ENCODE measurements at places on chromosomes 2 and 18.

- no peak for DNase-seq
Observed at GRCh38 chr2:29129586-29130281, 14.5 kb downstream of the CLIP4 start.

DNA sequence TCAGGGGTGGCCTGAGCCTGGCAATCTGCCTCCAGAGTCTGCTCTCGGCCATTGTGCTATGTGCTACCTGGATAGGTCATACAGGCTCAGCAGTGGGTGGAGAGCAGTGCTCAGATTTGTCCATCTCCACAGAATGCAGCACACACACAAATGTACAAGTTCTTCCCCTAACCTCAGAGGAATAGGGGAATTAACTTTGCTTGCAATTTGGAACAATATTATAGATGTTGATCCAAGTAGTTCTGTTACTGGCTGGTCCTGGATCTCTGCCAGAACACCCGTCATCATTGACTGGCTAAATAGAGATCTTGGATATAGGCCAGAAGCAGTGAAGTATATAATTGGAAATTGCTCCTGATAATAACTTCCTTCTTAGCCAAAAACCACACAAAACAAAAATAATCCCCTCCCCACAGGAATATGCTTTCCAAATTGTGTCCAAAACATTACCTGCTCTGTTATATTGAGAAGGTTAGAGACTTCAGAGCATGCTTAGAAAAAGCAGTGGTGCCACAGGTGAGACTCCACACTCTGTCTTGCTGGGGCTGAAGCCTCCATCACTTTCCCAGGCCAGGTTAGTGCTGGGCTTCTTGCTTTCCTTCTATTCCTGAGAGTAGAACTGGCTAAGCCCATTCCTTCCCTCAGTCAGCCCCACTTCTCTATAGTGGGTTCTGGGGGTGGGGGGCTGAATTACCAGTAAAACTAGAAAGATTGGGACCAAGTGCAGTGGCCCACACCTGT, 38.8 kb downstream of the NCAPH start:
- DNase-seq, result peak; percentile 63

- DNase-seq, result no peak
Observed at GRCh38 chr2:4873876-4874593, 818.1 kb upstream of the SOX11 start.

DNA sequence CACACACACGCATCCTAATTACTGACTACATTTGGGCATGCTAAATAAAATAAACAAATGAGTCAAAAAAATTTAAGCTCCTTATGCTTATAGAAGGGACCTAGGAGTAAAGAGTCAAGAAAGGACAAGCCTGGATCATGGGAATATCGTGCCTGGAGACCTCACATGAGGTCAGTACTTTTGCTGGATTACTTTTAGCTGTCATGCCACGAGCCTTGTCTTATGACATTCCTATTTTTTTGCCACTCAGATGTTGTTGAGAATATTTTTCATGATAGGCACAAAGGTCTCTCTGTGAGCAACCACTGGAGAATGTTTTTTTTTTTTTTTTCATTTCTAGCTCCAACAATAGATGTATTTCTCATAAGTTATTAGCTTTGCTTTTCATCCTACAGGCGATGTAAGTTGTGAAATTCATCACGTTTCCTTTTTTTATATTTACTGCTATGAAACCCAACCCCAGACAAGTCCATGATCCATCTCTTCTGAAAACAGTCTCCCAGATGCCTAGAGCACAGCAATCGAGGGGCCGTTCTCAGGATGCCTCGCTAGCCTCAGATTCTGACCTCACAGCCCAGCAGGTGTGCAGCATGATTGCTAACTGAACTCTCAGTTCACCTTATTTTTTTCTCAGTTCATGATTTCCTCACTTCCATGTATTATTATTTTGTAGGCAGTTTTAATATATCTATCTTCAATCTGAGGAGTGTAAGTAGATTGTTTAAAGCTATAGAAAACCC, 464.5 kb downstream of the IRS1 start:
- no peak for DNase-seq

- DNase-seq, result no peak
Observed at GRCh38 chr18:73653251-73653650, 494.4 kb downstream of the FBXO15 start.

DNA sequence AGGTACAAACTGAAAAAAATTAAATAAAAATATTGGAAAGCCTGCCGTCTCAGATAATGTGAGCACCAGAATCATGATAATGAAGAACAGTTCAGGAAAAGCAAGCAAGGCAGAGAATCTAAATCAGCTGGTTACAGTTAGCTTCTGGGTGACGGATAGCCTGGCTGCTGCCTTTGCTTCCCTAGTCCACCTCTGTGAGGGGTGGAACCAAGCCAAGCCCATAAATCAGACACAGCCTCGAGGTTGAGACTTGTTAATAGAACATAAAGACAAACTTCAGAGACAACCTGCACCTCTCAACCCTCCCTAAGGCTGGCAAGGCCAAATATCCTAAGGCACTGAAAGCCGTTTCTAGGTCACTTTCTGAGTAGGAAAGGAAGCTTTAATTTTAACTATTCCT, 334.7 kb upstream of the SLC39A10 start:
- no peak for DNase-seq

- no peak for DNase-seq
Observed at GRCh38 chr2:100286318-100286717, 36.0 kb downstream of the LONRF2 start.

DNA sequence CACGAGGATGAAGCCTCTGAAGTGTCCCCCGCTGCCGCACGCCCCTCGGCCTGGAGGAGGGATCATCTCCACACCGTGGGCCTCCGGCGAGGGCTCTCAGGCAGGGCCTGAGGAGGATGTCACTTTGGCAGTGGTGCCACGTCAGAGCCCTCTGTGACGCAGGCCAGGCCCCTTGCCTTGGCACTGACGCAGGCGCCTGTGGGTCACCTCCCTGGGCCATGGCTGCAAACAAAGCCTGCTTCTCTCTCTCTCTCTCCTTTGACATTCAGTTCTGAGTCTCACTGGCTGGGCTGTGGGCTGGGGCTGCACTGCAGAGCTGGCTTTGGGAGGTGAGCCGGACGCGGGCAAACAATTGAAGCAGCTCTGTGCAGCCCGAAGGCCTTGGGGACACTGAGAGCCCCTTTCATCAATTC, 273.7 kb downstream of the TWIST2 start:
- DNase-seq, result no peak

- no peak for DNase-seq
Observed at GRCh38 chr2:138321458-138321857, 180.1 kb upstream of the SPOPL start.

DNA sequence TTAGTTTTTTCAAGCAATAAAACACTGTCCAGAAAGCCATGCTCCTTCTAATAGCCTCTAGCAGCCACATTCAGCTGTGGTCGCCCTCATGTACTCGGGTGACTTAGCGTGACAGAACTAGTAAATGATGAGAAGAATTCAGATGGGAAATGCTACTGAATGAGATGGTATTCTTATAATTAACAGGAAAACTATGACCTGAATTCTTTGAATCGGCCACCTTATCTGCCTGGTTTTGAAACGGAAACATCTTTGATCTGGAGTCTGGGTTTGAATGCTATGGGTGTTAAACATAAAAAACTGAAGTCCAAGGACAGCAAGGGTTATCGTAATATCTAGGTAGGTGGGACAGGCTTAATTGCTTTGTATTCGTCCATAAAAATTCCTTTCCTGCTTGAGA, 138.8 kb upstream of the DNMT3A start:
- DNase-seq, result no peak

GRCh38 chr2:42881732-42882131, 89.3 kb upstream of the HAAO start:
- no peak for DNase-seq

GRCh38 chr2:220129391-220129790, 502.0 kb downstream of the SLC4A3 start:
- no peak for DNase-seq

DNA sequence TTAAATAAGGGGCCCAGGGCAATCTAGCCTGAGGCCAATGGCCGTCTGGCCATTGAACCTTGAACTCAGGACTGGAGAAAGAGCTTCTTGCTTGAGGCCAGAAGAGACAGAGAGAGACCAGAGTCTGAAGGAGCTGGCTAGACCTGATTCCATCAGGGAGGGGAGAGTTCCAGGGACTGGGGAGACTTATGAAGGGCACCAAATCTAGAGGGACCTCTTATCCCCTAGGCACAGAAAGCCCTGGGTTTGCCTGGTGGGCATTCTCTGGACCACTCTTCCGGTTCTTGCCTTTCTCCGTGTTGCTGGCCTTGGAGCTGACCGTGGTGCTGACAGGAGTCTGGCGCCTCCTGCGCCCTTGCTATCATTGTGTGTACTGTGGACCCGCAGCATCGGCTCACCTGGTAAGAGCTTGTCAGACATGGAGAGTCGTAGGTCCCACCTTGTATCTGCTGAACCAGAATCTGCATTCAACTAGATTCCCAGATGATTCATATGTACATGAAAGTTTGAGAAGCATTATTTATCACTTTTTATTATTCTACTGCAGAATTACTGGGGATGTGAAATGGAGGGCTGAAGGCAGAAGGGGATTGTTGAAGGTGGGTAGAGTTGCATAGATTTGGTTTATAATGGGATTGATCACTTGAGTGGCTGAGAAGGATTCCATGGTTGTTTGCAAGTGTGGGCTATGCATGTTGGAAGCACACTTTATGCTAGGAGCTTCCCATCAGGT, 4.3 kb upstream of the TRPM8 start:
- DNase-seq, result no peak

DNA sequence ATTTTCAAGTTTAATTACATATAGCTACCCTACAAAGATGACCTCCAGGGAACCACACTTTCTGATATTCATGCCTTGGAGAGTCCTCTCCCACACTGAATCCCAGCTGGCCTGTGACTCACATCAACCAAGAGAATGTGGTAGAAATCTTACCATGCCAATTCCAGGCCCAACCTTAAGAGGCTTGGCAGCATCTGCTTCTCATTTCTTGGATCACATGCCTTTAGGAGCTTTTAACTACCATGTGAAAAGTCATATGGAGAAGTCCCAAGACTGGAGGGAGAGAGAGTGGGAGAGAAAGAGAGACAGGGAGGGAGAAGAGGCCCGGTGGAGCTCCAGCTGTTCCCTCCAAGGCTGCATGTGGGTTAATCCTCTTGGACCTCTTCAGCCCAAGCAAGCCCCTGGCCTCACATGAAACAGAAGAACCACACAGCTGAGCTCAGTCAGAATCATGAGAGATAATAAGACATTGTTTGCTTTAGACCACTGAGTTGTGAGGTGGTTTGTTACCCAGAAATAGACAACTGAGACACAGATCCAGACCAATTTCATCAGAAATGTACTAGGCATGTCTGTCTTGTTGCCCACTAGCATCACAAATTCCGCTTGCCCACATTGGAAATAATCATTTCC, 190.7 kb downstream of the MTCL1 start:
- DNase-seq, result no peak

Data from urinary bladder (tissue), 4 donors.